Fibroblast of skin of left biceps (primary cell): ENCODE measurements at places on chromosomes 6 and 20.

DNA sequence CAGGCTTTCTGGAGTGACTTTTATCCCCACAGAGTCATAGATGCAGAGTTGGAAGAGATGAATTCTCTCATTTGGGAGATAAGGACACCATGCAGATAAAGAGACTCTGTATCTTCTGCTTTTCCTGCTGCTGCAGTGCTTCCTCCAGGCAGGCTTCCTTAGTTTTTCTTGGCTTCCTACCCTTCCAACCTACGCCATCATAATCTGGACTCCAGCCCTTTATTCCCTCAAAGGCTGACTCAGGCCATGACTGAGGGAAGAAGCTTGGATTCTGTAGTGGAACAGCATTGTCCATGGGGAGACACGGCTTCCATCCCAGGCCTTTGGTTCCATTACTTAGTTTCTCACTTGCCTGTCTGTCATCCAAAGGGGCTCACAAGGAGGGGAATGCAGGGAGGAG is 6.5 kb upstream of the RNF24 start:
- no peak for DNase-seq

GRCh38 chr20:39800548-39800947 is 838.4 kb downstream of the DHX35 start:
- peak; percentile 36 for DNase-seq

DNA sequence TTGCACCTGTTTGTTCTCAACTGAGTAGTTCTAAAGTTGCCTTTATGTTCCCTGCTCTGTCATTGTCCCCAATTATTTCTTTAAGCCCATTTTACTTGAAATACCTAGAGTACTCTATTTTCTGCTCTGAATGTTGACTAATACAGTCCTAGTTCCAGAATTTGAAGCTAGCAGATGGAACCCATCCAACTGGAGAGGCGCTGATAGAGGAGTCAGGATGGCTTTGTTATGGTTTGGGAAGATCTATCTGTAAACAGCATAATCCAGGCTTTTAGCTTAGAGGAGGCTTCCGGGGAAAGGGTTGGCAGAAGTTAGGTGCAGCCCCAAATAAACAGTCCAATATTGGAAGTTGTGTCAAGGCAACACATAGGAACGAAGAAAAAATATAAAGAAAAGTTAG is 927.7 kb downstream of the TFAP2A start:
- DNase-seq = no peak

GRCh38 chr6:160767647-160768019 is 65.6 kb downstream of the PLG start:
- DNase-seq = no peak

DNA sequence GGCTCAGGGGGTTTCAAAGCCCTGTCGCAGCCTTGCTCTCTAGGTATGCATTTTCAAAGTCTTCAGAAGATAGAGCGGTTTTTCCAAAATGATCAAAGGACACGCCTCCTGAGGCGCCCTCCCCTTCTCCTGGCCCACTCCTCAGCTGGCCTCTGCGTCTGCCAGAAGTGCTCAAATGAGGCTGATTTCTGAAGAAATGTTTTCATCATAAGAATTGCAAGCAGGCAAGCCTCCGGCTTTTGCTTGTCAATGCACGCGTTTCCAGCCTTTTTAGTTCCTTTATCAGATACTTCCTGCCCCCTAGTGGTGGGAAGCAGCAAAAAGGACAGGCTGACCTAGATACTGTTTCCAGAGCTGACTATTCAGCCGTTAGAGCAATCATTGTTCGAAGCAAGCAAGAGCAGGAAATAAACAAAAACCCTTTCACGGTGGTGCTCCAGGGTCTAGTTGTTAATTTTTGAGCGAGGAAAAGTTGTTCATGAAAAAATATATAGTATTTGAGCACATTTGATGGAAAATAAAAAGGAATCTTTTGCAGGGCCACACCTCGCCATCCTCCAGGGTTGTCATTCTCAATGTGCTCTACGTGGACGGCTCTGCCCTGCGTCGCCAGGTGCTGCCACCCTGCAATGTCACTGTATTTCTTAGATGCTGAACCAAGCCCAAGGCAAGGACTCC is 93.4 kb upstream of the ASF1A start:
- peak; percentile 62 for DNase-seq

GRCh38 chr20:17456279-17456678 is 74.9 kb downstream of the BFSP1 start:
- DNase-seq = no peak

DNA sequence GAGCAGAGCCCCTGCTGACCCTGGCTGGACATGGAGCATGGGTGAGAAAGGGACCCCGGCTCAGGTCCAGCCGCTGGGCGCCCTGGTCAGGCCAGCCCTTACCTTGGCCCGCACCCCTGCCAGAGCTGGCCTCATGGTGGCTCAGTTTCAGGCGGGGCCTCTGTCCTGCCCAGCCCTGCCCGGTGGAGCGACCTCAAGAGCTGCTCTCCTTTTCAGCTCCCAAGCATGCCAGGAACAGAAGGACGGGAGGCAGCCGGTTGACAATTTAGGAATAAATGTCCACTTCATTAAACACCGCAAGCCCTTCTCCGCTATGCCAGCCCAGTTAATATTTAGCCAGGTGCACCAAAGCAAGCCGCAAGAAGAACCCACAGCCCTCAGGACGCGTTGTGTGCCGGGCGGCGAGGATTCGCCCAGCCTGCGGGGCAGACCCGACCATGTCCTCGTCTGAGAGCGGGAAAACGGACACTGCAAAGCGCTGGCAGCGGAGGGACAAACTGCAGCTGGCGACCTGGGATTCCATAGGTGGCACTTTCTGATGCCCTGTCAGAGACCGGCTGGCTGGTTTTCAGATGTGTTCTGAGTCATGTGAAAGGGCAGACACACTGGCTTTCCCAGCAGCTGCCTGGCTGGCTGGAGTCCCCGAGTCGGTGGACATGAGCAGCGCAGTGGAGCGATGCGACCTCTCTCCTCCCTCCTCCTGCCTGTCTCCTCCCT is 221.9 kb downstream of the TTLL2 start:
- no peak for DNase-seq

DNA sequence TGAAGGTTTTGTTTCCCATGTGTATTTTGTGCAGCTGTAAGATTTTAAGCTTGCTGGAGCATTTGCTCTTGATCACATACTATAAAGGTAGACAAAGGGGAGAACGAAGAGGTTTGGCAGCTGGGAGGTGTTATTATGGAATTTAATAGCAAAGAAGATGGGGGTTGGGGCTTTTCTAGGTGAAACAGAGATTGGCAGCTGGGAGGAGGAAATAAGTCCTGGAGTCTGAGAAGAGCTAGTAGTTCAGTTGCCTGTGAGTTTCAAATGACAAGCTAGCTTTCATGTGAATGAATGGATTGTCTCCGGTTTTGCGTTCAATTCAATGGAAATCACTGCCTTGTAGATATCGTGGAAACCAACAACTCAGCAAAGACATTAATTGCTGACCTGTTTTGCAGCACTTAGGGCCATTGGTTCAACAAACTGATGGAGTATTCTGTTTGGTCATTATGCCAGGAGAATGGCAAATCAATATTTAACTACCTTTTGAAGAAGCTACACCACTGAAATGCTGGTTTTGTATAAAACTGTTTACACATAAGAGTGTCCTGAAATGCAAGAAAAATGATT is 38.1 kb upstream of the FLRT3 start:
- no peak for DNase-seq

DNA sequence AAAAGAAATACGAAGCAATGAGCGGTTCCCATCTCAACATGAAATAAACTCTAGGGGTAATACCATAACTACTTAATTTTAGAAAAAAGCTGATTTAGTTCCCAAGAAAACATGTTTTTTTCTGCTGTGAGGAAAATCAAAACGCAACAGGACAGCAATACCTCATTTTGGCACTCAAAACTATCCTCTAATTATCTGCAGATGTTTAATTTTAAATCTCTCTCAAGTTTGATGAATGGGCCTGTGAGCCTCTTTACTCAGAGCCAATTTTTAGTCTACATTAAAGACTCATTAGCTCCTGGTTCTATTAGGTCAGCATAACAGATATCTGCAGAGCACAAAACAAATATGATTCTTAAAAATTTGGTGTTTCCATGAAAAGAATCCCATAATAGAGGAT is 28.1 kb downstream of the RNF24 start:
- peak; percentile 28 for DNase-seq

- DNase-seq = no peak
Measured at GRCh38 chr6:129992881-129993280, 25.5 kb upstream of the L3MBTL3 start.

- DNase-seq = no peak
Measured at GRCh38 chr6:157990321-157991066, 8.8 kb downstream of the SYNJ2 start.

DNA sequence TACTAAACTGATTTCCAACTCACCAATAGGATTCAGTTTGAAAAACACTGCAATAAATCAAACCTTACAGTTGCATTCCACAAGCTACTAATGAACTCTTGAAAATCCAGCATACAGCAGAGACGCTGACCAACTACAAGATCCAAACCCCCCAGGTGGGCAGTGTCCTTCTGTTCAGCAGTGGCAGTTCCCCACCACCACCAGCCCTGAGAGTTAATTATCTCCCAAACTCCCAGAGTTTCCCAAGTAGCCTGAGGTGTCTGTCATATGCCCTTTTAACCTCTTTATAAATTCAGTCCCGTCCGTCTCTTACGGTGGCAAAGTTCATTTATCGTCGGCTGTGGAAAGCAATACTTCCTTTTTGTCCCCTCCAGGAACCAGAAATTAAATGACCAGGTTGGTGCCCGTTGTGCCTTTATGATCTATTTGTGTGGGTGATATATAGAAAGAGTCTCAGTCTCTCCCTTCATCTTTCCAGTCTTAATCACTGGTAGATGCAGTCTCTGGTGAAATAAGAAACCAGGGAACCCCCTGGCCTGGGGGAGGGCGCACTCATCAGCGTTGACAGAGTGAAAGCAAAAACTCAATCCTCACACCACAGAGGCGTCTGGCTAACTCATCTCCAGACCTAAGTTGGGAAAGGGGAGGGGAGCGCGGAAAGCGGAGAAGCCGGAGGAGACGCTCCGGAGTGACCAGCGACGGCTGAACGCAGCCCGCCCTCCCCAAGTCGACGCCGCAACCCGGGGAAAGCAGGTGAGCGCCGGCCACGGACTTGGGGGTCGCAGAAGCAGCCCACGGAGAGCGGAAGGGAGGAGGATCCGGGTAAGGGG is 717 bp downstream of the MRPL14 start:
- peak; percentile 57 for DNase-seq

DNA sequence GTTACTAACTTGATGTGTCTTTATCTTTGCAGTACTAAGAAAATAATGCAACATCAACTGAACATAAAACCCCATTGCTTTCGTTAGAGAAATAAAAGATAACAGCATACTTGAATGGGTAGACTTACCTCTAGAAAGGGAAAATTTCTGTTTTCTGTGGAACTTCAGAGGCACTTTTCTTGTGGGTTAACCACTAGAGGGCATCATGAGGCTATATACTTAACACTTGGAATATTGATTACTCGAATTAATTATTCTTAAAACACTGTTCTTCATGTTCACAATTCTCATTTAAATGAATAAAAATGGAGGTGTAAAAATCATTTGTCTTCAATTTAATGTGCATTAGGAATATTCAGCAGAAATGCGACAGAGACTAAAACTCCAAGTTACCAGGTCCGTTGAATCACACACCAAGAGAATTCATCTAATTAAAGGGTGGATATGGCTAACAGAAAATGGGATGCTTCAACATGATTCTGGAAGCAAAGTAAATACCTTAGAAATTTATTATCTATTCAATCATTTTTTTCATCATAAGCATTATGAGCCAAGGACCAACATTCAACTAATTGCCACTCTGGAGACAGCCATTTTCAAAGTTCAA is 330.8 kb upstream of the PREP start:
- DNase-seq = no peak
